Inflammatory macrophage treated with lipopolysaccharide for 4 hours (primary cell): ENCODE measurements at places on chromosomes 3 and 15.
A peak's percentile ranks its signal among the peaks of the same experiment; 100 is the strongest.

DNA sequence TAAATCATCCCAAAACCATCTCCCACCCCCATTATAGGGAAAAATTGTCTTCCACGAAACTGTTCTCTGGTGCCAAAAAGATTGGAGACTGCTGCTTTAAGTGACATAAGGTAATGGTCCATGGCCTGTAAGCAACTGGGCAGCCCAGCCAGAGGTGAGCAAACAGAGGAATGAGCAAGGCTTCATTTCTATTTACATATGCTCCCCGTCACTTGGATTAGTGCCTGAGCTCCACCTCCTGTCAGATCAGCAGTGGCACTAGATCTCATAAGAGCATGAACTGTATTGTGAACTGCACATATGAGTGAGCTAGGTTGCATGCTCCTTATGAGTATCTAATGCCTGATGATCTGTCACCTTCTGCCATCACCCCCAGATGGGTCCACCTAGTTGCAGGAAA lies 1159.8 kb upstream of the ALCAM start:
- DNase-seq = no peak

DNA sequence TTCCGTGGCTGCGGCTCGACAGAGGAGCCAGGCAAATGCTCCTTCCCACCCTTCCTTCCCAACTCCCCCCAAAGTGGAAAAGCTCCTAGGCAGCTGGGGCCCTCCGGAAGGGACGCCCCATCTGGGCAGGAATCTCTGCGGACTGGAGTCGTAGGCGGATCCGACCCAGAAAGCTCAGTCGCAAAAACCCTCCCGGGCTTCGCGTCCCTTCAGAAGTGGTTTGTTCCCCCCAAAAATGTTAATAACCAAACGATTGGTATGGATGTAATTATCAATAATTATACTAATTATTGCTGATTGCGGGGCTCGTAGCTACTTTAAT lies 3.8 kb downstream of the RNU6-1 start:
- no peak for DNase-seq

DNA sequence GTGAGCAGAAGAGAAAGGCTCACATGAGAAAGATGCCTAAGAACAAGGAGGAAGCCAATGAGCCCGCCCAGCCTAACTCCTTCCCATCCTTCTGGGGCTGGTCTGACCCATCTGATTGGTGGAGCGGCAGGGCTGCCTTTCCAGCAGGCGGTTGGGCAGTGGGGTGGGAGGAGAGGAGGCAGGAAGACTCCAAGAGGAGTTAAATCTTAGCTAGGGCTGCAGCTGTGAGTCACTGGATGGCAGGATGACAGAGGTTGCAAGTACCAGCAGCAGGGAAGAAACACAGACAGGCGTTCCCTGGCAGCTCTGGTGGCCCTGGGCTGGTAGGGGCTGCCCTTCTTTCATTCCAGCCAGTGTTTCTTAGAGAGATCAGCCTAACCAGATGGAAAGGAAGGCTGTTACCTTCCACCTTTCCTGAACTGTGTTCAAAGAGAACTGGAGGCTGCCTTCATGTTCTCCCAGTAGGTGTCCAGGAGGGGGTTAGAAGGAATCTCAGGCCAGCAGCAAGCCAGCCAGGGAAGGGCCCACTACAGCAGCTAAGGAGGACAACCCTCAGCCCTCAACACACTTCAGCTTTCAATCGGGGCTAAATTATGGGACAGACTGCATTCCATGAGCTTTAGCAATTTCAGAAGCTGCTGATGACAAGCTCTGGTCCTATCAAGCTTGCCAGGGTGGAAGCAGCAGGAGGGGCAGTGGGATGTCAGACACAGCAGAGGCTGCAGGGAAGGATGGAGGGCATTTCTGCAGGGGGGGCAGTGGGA lies 50.3 kb downstream of the CHSY1 start:
- DNase-seq = peak; percentile 89

DNA sequence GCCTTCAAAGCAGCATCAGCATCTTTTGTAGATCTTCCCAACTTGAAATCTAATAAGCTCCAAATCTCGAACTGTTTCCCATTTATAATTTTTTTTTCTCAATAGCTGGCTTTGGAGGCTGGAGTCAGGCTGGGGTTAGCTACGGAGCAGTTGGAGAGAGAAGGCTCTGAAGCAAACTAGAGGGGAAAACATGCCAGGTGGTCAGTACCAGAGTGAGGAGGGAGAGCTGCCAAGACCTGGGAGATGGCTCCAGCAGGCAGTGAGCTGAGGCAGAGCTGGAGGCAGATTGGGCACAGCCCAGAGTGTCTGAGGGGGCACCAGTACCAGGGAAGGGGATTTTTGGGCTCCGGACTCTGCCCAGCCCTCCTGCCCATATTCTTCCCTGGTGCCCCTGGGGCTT lies 311.2 kb downstream of the RPLP1 start:
- DNase-seq = no peak

DNA sequence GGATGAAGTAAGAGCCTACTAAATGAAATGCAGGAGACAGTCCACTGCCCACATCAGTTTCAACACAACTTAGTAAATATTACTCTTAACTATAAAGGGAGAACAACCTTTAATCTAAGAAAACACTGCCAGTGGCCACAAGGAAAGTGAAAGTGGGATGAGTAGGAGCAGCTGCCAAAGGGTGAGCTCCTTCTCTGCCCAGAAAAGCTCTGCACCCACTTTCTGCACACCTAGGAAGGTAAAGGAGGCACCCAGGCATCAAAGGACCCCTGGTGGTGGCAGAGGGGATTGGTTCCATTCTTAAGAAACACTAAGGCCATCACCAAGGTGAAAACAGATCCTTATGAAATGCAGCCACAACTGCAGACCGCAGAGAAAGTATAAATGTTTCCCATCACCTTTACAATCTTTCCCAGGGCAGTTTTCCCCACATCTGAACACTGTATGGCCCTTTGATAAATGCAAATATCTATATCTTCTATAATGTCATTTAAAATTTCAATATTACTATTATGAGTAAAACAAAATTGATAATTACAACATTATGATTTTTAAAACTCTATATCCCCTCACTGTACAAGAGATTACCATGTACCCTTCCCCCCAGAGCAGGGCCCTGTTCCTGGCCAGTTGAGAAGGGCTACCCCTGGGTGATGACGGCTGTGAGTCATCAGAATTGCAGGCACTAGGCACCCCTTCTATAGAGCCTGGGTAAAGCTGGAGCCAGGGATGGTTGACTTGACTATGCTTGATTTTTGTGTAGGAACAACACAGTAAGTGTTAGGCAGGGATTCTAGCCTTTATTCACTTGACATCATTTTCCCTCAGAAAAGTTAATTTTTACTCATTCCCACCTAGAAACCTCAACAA lies 92.0 kb downstream of the SNRK start:
- peak; percentile 27 for DNase-seq

GRCh38 chr3:134922101-134922500 lies 127.0 kb downstream of the EPHB1 start:
- no peak for DNase-seq
